GM23338 (cell line): ENCODE measurements at places on chromosomes 7 and 10. TPM values are rescaled to one million over a fixed set of nuclear protein-coding genes. Genes with fewer than 3 reads are reported as not detected.

The GIMAP1 gene
- total RNA-seq: not detected in 2 replicates

The WDFY4 gene
- 0.14 TPM in 1 of 2 replicates, not detected in the other for total RNA-seq

- no peak for DNase-seq
- no peak overlapping the region for H3K27ac ChIP-seq
- no peaks in the 10 kb centered on the region for H3K4me1 ChIP-seq
- H3K4me3 ChIP-seq: no peak overlapping the region
Measured at GRCh38 chr10:118823256-118823907, 68.6 kb upstream of the CACUL1 start.

- H3K27ac ChIP-seq: no peak overlapping the region
- H3K4me1 ChIP-seq: no peaks in the 10 kb centered on the region
- no peaks in the 10 kb centered on the region for H3K27me3 ChIP-seq
- no peak for DNase-seq
- no peaks in the 10 kb centered on the region for H3K36me3 ChIP-seq
Measured at GRCh38 chr7:155172141-155172540, 102.0 kb downstream of the HTR5A start.

GRCh38 chr10:73818402-73818801 is 7.0 kb upstream of the NDST2 start:
- peak; percentile 37 for DNase-seq
- no peak overlapping the region for H3K4me3 ChIP-seq
- H3K4me1 ChIP-seq: no peaks in the 10 kb centered on the region

GRCh38 chr7:156566812-156567549 is 73.6 kb upstream of the RNF32 start:
- H3K4me3 ChIP-seq: no peak overlapping the region
- no peaks in the 10 kb centered on the region for H3K27me3 ChIP-seq
- no peaks in the 10 kb centered on the region for H3K36me3 ChIP-seq
- H3K27ac ChIP-seq: no peak overlapping the region
- H3K4me1 ChIP-seq: no peaks in the 10 kb centered on the region
- DNase-seq: no peak

DNA sequence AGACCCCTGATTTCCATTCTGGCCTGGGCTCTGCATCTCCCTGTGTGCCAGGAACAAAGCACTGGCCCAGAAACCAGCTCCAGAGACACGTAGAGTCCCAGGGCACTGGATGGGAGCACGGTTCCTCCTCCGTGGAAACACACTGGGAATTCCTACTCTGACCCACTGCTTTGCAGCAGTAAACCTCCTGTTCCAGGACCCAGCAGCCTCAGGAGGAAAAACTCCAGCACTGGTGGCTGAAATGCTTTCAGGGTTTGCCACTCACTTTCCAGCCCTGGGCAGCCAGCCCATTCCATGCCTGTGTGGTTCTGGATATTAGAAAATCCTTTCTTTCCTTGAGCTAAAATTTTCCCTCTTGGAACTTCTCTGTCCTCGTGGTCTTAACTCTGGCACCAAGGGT is 58.0 kb downstream of the FAM171A1 start:
- H3K27ac ChIP-seq: peak overlapping the region; percentile 59; the same call in 1 of the 2 replicates
- no peaks in the 10 kb centered on the region for H3K27me3 ChIP-seq
- no peaks in the 10 kb centered on the region for H3K36me3 ChIP-seq
- peaks cover 15% of the 10 kb centered on the region; the same call in 1 of the 2 replicates for H3K4me1 ChIP-seq
- no peak for DNase-seq

DNA sequence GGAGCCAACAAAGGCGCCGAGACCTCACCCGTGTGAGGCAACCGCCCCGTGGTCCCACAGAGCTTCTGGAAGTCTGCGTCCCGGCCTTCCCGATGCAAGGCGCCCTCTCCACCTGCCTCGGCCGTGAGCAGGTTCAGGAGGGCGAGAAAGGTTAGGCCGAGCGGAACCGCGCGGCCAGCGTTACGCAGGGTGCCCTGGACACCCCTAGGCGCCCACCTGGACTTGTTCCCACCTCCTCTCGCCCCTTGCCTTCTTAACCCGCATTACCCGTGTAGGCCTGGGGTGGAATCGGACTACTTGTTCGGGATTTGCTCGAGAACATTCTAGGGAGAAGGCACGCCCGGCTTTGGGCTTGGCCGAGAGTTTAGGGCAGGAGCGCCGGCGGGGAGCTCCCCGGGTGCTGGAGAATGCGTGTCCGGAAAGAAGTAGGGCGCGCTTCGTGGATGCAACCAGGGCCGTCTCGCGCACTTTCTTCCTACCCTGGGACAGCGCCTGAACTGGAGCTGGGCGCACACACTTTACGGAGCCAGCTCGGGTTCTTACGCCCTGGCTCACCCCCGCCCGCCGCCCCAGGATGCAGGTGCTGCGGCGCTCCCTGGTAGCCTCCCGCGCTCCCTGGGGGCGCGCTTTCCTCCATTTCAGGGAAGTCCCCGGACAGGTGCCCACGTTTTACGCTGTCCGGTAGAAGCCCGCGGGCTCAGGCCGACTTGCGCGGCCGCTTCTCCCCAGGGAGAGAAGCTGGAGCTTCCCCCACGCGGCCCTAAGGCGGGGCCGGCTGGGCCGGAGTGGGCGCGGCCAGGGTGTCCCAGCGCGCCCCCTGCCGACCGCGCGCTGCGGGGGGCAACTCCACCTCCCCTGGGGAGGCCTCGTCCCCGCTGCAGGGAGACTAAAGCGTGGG is 74.5 kb downstream of the INSIG1 start:
- H3K4me1 ChIP-seq: peaks cover 23% of the 10 kb centered on the region; the same call in 1 of the 2 replicates
- no peaks in the 10 kb centered on the region for H3K36me3 ChIP-seq
- peaks cover 88% of the 10 kb centered on the region for H3K27me3 ChIP-seq
- peak; percentile 40 for DNase-seq

DNA sequence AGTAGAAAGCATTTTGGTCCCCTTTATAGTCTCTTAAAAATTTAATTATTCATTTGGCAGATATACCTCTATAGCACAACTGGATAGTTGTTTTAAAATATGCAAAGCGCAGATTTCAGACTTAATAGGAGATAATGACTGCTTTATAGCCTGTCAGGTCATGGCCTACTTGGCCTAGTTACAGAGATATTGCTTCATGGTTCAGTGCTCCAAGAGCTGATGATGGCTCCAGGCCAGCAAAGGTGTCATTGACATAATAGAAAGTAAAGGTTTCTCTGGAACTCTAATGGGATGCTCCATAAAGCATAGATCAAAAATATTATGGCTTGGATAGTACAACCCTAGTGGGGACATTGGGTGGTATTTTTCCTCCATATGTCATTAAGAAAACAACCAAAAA is 285.7 kb downstream of the NXPH1 start:
- no peaks in the 10 kb centered on the region for H3K36me3 ChIP-seq
- H3K27ac ChIP-seq: no peak overlapping the region
- H3K27me3 ChIP-seq: no peaks in the 10 kb centered on the region
- H3K4me3 ChIP-seq: no peak overlapping the region
